ENCODE measurements at places on chromosomes 11 and 22. TPM values are rescaled to one million over a fixed set of nuclear protein-coding genes. Genes with fewer than 3 reads are reported as not detected.

DNA sequence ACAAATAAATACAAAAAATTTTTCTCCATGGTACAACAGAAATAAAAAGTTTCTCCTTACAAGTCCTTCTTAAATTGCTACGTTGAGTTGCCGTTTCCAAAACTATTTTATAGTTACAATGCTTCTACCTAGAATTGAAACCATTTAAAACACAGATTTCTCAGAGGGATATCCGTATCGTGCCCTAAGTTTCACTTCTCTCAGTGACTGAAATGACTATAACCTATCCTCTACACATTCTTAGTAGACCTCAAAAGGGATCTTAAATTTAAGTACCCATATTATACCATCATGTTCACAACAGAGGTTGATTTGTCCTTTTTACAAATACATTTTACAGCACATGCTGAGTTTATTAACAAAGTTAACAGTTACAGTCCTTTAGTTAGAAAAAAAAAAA, 44.1 kb downstream of the USP28 start:
- DNase-seq = no peak

DNA sequence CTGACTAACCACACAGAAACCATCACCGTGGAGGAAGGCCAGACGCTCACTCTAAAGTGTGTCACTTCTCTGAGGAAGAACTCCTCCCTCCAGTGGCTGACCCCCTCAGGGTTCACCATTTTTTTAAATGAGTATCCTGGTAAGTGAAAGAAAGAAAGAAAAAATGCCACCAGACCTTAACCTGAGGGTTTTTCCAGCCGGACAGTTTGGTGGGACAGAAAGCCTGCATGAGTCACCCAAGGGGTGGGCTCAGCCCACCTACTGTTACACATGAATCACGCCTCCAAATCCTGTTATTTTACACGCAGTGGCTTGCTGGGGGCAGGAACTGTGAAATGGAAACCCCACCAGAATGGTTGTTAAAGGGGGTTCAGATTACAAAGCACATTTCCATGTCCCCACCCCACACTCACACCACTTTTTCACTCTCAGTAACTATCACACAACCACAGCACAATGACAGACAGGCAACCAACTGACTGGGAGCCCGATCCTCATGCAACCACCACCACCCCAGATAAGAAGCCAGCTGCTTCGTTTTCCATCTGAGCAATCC, 11.9 kb downstream of the CRTAM start:
- peak; percentile 53 for DNase-seq

GRCh38 chr22:23225337-23225723, 45.0 kb downstream of the BCR start:
- no peak for DNase-seq

- no peak for DNase-seq
Measured at GRCh38 chr11:107929611-107930200, 1.5 kb downstream of the RAB39A start.

DNA sequence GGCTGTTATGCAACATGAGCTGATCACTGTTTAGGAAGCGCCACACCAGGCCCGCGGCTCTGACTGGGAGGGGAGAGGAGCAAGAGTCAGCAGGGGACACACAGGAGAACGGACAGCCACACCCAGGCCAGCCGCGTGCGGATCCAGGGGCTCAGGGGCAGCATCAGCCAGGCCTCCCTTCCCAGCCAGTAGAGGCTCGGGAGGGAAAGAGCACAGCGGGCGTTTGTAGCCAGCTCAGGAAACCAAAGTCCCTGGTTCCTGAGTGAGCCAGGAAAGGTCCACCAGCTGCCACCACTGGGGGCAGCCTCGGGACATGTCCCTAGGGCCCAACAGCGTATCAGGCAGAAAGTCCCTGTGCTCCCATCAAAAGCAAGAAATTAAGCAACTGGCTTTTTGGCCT, 71.8 kb upstream of the PITPNB start:
- DNase-seq = no peak

DNA sequence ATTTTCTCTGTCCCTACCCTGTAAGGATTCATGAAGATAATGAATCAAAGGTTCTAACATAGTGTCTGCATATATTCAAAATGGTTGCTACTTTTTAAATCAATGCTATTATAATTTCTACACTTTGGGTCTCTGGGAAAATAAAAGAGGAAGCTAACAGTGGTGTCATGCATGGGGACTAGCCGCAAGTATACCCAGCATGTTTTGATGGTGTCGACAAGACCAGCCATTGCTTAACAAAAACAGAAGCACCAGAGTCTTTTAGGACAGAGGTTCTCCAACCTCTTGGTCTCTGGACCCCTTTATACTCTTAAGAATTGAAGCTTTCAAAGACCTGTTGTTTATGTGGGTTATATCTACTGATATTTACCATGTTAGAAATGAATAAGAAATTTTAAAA, 37.8 kb downstream of the RNF141 start:
- no peak for DNase-seq

DNA sequence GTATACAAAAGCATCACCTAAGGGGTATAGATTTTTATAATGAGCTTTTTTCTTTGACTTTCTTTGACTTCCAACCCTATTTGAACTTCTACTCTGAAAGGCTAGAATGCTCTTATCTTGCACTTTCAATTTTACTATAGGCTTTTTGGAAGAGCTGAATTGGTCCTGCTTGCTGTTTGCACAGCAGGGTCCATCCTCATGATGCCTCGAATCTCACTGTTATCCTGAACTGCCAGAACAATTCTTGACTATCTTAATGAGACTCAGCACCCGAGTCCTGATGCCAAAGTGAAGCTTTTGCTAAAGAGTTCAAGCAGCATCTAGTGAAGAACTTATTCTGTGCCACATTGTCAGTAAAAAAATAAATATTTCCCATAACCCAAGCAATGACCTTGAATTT, 488.3 kb upstream of the ANO5 start:
- no peak for DNase-seq

GRCh38 chr11:19853920-19854319, 141.3 kb downstream of the NAV2 start:
- DNase-seq = no peak

- DNase-seq = no peak
Measured at GRCh38 chr11:70174547-70175235, 28.4 kb upstream of the FADD start.

- DNase-seq = no peak
Measured at GRCh38 chr22:20299746-20300136, 20.1 kb downstream of the DGCR6L start.

- DNase-seq = no peak
Measured at GRCh38 chr22:25709758-25710157, 32.2 kb upstream of the MYO18B start.

DNA sequence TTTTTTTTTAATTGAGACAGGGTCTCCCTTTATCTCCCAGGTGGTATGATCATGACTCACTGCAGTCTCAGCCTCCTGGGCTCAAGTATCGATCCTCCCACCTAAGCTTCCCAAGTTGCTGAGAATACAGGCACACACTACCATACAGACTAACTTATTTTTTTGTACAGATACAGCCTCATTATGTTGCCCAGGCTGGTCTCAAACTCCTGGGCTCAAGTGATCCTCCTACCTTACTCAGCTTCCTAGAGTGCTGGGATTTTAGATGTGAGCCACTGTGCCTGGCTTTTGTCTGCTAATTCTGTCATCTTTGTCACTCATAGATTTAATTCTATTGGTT, 43.5 kb downstream of the CBL start:
- DNase-seq = no peak

- DNase-seq = no peak
Measured at GRCh38 chr11:94507485-94507884, 4.8 kb upstream of the C11orf97 start.

DNA sequence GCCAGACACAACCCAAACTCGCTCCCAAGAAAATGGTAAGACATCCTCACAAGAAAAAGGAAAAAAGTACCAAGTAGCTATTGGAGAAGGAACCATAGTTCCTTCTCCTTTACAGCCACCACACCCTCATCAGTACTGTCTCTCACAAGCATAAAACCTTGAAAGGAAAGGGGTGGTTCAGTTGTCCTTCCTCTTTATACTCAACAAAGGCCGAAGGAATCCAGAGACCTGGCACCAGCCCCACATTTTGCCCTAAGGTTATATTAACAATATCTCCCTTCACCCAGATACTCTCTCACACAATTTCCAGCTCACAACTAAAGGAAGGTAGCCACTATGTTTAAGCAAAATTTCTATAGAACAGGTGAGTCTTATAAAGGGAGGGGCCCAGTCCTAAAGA, 8.5 kb downstream of the FHIP1B start:
- no peak for DNase-seq

OR10A3 gene
- not detected for polyA plus RNA-seq

DLG2 gene
- polyA plus RNA-seq = 1.9 TPM

C11orf65 gene
- polyA plus RNA-seq = not detected

CNIH2 gene
- polyA plus RNA-seq = not detected

TENM4 gene
- polyA plus RNA-seq = not detected

OVCH2 gene
- polyA plus RNA-seq = not detected

DBX1 gene
- polyA plus RNA-seq = not detected

PHLDA2 gene
- polyA plus RNA-seq = not detected

Data from immature natural killer cell (primary cell).